ENCODE measurements at places on chromosomes 1 and 21.

DNA sequence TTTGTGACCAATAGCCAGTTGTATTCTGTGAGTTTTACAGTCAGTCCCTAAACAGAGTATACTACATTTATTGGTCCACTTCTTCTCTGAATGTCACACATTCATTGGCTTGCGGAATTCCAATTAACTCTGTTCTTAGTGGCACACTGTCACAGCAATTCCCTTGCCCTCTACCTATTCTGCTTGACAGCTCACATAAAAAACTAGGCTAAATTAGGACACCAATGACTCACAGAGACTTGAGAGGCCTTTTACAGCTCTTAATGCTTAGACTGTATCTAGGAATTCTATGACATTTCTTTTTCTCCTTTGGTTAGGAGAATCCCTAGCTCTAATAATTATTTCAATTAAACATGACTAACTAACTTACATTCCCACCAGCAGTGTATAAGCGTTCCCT is 104.1 kb downstream of the NEGR1 start:
- H3K4me1 ChIP-seq, result no peaks in the 10 kb centered on the region
- no peak for DNase-seq
- no peaks in the 10 kb centered on the region for H3K27me3 ChIP-seq
- H3K4me3 ChIP-seq, result no peak overlapping the region
- H3K27ac ChIP-seq, result no peak overlapping the region

- peaks cover 9% of the 10 kb centered on the region for H3K36me3 ChIP-seq
These were observed 23.7 kb downstream of the SKI start for GRCh38 chr1:2251786-2252185.

- H3K27ac ChIP-seq, result no peak overlapping the region
- DNase-seq, result no peak
- no peak overlapping the region for H3K4me3 ChIP-seq
- H3K4me1 ChIP-seq, result no peaks in the 10 kb centered on the region
These were observed 22.5 kb upstream of the CNTN2 start for GRCh38 chr1:205020466-205020865.

DNA sequence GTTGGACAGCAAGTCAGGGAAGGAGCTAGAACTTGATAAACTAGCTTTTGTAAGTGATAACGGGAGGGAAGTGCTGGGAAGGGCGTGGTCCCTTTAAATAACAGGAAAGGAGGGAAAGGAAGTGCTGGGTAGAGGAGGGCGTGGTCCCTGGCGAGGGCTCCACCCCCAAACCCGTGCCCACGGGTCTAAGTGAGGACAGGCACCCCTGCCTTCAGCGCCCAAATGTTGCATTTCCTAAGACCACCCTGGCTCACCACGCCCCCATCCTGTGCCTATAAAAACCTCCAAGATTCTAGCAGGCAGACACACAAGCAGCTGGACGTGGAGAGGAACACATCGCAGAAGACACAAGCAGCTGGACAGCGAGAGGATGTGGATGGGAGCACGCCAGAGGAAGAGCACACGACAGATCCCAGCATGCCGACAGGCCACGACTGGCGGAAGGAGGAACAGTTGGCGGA is 58.5 kb downstream of the PALMD start:
- H3K27ac ChIP-seq, result no peak overlapping the region
- no peak for DNase-seq
- H3K27me3 ChIP-seq, result no peaks in the 10 kb centered on the region
- H3K36me3 ChIP-seq, result no peaks in the 10 kb centered on the region
- H3K4me3 ChIP-seq, result no peak overlapping the region
- H3K4me1 ChIP-seq, result no peaks in the 10 kb centered on the region

- H3K27me3 ChIP-seq, result no peaks in the 10 kb centered on the region
- peaks cover 13% of the 10 kb centered on the region for H3K36me3 ChIP-seq
- no peak for DNase-seq
- no peaks in the 10 kb centered on the region for H3K4me1 ChIP-seq
- H3K4me3 ChIP-seq, result no peak overlapping the region
These were observed 57.8 kb upstream of the PGD start for GRCh38 chr1:10340930-10341590.

- DNase-seq, result no peak
- no peaks in the 10 kb centered on the region for H3K4me1 ChIP-seq
- H3K4me3 ChIP-seq, result no peak overlapping the region
- H3K27me3 ChIP-seq, result no peaks in the 10 kb centered on the region
- no peak overlapping the region for H3K27ac ChIP-seq
These were observed 226.4 kb downstream of the NRIP1 start for GRCh38 chr21:14838400-14838799.

DNA sequence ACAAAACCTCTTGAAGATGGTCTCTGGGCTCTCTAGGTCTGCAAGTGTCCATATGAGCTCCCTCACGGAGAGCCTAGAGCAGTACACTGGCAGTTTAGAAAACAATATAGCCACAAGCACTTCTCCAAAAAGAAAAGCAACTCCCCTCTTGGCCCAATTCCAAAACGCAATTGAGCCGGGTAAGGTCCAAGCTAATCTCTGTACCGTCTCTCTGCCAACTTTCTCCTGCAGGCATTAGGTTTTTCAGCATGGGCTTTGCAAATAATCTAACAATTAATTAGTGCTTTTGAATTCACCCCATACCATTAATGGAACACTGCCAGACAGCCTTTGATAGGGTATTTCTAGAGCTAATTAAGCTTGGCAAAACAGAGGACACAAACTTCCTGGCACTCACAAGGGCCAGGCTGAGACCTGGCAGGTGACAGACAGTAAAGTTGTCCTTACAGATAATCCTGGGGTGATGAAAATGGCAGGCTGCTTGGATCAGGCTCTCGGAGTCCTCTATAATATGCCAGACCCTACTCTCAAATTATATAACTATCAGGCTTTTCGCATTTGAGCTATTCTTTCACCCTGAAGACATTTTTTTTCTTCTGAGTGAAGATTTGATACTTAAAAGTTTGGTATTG is 39.8 kb downstream of the TGFBR3 start:
- H3K36me3 ChIP-seq, result no peaks in the 10 kb centered on the region
- H3K4me3 ChIP-seq, result no peak overlapping the region
- DNase-seq, result no peak
- no peak overlapping the region for H3K27ac ChIP-seq

- peak; percentile 31 for DNase-seq
- no peaks in the 10 kb centered on the region for H3K27me3 ChIP-seq
- no peak overlapping the region for H3K4me3 ChIP-seq
- H3K36me3 ChIP-seq, result no peaks in the 10 kb centered on the region
- no peak overlapping the region for H3K27ac ChIP-seq
- H3K4me1 ChIP-seq, result no peaks in the 10 kb centered on the region
These were observed 36.1 kb downstream of the VN1R5 start for GRCh38 chr1:247291833-247292561.

GRCh38 chr1:220487297-220487820 is 40.6 kb upstream of the MARK1 start:
- H3K36me3 ChIP-seq, result no peaks in the 10 kb centered on the region
- no peak overlapping the region for H3K27ac ChIP-seq
- no peak overlapping the region for H3K4me3 ChIP-seq

GRCh38 chr21:41730367-41730765 is 36.5 kb downstream of the RIPK4 start:
- no peak overlapping the region for H3K4me3 ChIP-seq
- H3K27ac ChIP-seq, result no peak overlapping the region
- no peaks in the 10 kb centered on the region for H3K27me3 ChIP-seq
- DNase-seq, result no peak
- H3K4me1 ChIP-seq, result peaks cover 5% of the 10 kb centered on the region

- H3K4me1 ChIP-seq, result peaks cover 10% of the 10 kb centered on the region
- no peak overlapping the region for H3K27ac ChIP-seq
- no peaks in the 10 kb centered on the region for H3K27me3 ChIP-seq
These were observed 26.9 kb downstream of the OR6Y1 start for GRCh38 chr1:158527190-158527815.

DNA sequence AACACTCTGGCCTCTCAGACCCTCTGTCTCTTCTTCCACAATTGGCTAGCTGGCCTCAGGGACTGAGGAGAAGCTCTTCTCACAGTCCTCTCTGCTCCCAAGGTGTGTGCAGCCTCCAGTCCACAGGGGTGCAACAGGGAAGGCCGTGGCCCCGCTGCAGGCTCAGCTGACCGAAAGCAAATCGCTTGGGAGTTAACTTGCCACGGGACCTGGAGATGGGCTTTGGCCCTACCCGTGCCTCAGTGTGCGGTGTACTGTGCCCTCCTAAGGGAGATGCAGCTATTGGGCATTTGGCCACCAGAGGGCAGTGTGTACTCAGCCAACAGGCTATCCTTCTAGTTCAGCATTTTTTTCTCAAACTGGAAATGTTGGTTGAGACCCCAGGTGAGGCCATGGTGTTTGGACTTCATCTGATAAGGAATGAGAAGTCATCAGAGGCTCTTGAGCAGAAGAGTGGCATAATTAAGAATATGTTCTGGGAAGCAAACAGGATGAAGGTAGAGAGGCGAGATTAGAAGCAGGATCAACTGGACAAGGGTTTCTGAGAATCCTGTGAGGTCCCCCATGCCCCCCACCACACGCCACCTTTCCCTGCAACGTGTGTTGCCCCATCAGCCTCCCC is 42.5 kb upstream of the TMEM125 start:
- no peaks in the 10 kb centered on the region for H3K4me1 ChIP-seq
- H3K27me3 ChIP-seq, result peaks cover 11% of the 10 kb centered on the region
- H3K27ac ChIP-seq, result no peak overlapping the region
- no peaks in the 10 kb centered on the region for H3K36me3 ChIP-seq

GRCh38 chr1:180909462-180909976 is 3.2 kb upstream of the KIAA1614 start:
- H3K4me1 ChIP-seq, result no peaks in the 10 kb centered on the region
- peaks cover 11% of the 10 kb centered on the region for H3K27me3 ChIP-seq
- H3K4me3 ChIP-seq, result no peak overlapping the region
- no peak overlapping the region for H3K27ac ChIP-seq
- DNase-seq, result no peak

DNA sequence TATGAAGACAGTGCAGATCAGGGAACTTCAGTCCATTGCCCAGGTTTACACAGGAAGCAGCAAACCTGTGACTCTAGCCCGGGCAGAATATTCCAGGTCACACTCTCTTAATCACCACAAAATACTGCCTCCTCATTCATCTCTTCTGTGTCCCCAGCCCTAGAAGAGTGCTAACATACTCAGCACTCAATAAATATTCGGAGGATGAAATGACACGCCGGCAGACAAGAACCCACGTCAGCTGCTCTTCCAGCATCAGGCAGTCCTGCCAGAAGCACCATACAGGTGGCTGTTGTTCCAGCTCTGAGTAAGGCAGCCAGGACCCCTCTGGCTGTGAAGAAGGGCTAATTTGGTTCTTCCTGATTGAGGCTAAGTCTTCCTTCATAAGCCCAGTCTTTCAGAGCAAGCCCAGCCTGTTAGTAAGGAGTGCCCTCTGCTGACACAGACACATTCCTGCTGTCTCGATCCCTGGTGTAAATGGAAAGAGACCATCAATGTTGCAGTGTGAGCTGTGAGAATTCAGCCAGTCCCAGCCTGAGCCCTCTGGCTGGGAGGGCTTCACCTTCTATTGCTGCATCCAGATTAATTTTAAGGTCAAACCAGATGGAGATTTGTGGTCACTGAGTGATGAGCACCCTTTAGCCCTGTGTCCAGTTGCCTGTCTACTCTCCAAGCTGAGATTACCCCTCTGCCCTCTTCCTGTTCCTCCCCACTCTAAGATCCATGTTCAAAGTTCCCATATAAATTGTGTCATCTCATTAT is 45.0 kb upstream of the KIRREL1 start:
- peak; percentile 48 for DNase-seq
- H3K27ac ChIP-seq, result no peak overlapping the region
- H3K36me3 ChIP-seq, result no peaks in the 10 kb centered on the region
- H3K4me3 ChIP-seq, result no peak overlapping the region

GRCh38 chr1:107297681-107298080 is 156.8 kb downstream of the NTNG1 start:
- no peak overlapping the region for H3K27ac ChIP-seq
- H3K27me3 ChIP-seq, result no peaks in the 10 kb centered on the region
- no peak overlapping the region for H3K4me3 ChIP-seq

DNA sequence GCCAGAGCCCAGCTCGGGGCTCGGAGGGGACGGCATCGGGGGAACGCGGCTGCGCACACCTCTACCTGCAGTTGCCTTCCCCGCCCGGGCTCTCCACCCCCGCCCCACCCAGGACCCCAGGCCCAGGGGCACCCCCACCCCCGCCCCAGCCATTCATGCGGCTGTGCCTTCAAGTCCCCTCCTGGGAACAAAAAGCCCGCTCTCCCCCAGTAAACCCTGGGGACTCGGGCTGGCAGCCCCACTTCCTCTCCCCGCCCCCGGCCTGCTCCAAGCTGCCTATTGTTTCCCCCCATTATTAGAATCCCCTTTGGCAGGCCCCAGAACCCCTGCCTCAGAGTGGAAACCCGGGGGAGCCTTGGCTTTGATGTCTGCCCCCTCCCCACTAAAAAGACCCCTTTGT is 18.0 kb downstream of the MEGF6 start:
- no peaks in the 10 kb centered on the region for H3K36me3 ChIP-seq
- no peak overlapping the region for H3K27ac ChIP-seq
- H3K4me3 ChIP-seq, result no peak overlapping the region
- no peak for DNase-seq

DNA sequence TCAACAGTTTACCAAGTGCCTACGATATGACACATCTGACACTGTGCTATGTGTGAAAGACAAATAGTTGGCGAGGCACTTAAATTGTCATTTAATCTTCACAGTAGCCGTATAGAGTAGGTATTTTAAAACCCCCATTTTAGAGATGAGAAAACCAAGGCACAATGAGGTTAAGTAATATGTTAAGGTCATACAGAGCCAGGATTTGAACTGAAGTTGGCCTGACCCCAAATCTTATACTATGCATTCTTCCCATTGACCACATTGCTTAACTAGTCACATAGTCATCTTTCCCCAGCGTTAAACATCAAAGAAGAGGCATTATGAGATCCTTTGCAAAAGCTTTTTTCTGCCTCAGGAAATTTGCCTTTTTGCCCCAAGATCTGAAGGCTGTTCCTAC is 3.9 kb downstream of the INKA2 start:
- no peak overlapping the region for H3K27ac ChIP-seq
- H3K36me3 ChIP-seq, result no peaks in the 10 kb centered on the region
- DNase-seq, result no peak
- peaks cover 9% of the 10 kb centered on the region for H3K27me3 ChIP-seq

- DNase-seq, result no peak
- no peaks in the 10 kb centered on the region for H3K27me3 ChIP-seq
- H3K27ac ChIP-seq, result no peak overlapping the region
- no peak overlapping the region for H3K4me3 ChIP-seq
These were observed 1.7 kb downstream of the F5 start for GRCh38 chr1:169584483-169585144.
